DMS53 (cell line): ENCODE measurements at places on chromosomes 3 and 15.

GRCh38 chr3:354432-354831, 157.9 kb downstream of the CHL1 start:
- peak; percentile 51 for DNase-seq

DNA sequence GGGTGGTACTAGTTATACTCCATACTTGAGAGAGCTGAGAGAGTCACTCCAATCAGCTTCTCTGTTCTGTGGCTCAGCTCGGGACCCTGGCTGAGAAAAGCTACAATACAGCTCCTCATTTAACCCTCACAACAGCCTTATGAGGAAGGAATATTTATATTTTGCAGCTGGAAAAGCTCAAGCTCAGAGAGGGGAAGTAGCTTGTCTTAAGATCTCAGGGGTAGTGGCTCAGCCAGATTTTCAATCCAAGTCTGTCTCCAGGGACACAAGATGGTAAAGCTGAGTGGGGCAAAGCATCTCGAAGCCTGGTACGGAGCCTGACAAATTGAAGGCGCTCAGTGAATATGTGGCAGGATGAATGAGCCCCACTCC, 14.8 kb downstream of the SCAMP2 start:
- DNase-seq: peak; percentile 41

- peak; percentile 22 for DNase-seq
Measured at GRCh38 chr3:117600112-117600511, 890.5 kb downstream of the TUSC7 start.

DNA sequence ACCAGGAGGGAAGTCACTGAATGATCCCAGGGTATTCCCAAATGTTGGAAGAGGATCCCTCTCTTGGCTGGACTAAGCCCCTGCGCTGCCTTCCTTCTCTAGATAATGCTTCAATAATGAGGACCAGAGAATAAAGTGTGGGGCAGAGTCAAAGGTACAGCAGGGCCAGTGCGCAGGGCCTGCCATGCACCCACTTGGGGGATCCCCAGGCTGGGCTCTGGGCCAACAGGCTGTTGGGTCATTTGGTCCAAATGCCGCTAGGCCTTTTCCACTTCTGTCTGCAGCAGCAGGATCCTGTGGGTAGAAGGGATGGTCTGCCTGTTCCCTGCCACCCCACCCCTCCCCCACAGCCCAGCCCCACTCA, 5.7 kb upstream of the CLK3 start:
- no peak for DNase-seq
